ENCODE measurements at places on chromosomes 6 and 20.

DNA sequence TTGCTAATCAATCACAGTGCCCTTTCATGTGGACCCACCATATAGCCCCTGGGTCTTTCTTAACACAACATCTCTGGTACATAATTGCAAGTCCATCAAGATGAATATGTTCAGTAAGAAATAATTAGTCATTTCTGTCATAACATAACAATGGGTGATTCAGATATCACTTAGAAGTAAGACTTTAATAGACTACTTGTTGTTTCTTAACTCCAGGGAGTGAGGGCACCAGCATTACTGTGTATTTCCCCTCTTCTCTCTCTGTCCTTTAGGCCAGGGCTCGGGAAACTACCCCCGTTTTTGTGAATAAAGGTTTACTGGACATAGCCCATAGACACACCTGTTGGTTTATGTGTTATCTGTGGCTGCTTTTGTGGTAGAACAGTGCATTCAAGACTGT is 123.5 kb downstream of the SLC24A3 start:
- no peak for DNase-seq

GRCh38 chr6:148239801-148240460 is 102.7 kb upstream of the SASH1 start:
- no peak for DNase-seq

DNA sequence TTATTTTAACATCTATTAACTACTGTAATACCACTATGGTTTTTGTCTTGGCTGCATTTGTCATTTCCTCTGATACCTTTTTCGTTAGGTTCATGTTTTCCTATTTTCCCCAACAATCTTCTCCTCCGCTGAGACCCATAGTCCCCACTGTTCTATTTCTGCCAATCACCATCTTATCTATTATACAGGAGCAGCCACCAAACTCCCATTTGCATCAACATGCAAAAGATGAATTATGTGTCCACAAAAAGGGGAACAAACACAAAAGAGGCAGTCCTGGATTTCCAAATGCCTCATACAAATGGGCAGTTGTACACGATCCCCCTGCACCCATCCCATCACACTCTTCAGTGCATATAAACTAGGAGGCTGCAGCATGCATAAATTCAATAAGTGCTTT is 121.7 kb upstream of the MYLIP start:
- no peak for DNase-seq

GRCh38 chr20:4667836-4668235 is 53.9 kb upstream of the PRND start:
- no peak for DNase-seq

DNA sequence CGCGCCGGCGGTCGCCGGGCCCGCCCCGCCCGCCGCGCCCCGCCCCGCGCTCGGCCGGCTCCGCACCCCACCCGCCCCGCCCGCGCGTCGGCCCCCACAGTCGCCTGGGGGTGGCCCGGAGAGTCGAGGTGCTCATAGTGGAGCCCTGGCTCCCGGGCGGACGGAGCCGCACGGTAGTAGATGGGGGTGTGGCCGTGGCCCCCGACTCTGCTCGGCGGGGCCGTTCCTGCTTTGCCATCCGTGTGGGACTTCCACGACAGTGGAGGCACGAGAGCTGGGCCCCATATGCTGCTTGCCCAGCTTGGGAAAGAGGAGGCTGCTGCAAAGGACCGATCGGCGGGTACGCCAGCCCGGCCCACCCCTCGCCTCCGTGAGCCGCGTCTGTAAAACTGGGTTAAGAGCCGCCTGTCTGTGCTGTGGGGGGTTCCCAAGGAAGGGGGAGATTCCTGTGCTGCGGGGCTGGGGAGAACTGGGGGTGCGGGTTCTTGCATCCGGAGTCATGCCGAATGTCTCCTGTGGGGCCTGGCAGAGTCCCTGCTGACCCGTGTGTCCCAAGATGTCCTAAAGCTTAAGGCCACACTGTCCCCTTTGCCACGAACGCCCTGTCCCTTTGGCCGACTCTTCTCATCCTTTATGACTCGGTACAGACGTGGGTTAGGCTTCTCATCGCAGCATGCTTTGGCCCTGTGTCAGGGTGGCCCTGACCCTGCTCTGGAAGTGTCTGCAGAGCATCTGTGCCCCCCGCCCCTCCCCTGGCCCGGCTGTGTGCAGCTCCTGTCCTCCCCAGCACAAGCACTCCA is at the start of gene OPRL1:
Gene OPRL1, plus strand, starts transcription at position 70 of the 800 bp plus-strand sequence. CDS start 12,639 bp downstream, outside the sequence.
- no peak for DNase-seq

GRCh38 chr6:9527679-9528286 is 887.1 kb downstream of the TFAP2A start:
- no peak for DNase-seq

DNA sequence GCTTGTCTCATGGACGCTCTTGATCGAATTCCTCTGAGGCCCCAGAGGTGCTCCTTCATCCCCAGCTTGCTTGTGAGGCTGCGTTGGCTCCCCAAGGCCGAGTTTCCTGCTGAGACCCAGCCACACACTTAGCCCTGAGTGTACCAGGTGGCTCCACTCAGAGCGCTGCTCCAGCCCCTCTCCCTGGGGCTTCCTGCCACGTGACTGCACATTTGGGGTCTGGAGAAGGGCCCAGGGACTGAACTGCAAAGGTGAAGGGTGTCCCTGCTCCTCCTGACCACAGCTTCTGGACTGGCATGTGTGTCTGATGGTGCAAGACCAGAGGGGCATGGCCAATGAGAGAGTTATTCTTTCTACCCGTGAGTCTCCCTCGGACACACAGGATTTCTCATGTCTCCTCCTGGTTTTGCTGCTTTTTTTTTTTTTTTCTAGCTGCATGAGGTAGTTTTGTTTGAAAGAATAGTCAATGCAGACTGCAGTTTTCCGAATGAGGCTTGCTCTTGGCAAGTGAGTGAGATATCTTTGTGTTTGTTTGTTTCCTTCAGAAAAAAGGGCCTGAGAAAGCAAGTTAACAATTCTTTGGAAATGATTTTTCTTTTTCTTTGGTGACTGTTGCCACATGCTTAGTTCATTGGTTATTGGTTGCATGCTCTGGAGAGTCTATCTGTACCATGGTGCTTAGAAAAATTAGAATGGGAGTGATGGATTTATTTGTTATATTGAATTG is 3.1 kb upstream of the ZNF831 start:
- no peak for DNase-seq

- DNase-seq = no peak
Measured at GRCh38 chr6:77178821-77179220, 284.5 kb downstream of the HTR1B start.

DNA sequence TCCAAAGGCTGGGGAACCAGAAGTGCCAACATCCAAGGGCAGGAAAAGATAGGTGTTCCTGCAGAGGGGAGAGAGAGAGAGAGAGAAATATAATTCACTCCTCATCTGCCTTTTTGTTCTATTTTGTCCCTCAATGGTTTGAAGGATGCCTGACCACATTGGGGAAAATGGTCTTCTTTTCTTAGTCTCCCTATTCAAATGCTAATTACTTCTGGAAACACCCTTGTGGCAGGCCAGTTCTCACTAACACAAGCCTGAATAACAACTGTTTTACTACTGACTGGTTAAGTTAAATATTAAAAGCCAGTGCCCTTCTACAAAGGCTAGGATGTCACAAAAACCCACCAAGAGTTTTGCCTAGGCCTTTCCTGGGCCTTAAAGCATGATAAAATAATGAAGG is 425.4 kb upstream of the HTR1E start:
- no peak for DNase-seq

DNA sequence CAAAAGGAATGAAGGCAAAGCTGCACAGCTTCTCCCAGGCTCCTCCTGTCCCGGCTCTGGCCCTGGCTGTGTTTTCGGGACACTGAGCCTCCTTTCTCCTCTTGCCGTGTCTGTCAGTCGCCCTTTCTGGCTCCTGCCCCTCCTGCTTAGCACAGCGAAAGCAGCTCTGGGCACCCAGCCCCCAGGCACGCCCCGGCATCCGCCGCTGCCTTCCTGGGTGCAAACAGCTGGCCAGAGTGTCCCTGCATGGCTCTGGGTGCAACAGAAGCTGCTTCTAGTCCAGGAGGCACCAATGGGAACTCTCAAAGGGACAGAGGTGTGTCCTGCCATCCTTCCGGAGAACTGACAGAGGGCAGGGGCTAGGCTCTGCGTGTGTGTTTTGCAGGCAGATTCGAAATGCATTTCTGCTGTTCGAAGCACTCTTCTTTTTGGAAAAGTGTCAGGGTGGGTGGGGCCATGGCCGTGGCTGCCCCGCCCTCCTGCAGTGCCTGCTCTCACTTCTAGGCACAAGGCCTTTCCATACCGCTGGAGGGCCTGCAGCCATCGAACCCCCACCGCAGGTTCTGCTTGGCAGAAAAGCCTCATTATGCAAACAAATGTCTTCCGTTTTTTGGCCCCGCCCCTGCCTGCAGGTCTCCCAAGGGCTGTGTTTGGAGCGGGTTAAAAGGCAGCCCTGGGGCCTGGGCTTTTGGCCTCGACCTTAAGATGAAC is 15.5 kb downstream of the COL9A3 start:
- no peak for DNase-seq

- DNase-seq = no peak
Measured at GRCh38 chr20:19304389-19304788, 91.9 kb downstream of the SLC24A3 start.

GRCh38 chr6:63521475-63522210 is 50.6 kb upstream of the LOC128125822 start:
- DNase-seq = no peak

- DNase-seq = no peak
Measured at GRCh38 chr20:13991311-13991710, 897 bp upstream of the SEL1L2 start.

GRCh38 chr6:24918641-24919055 is 17.1 kb downstream of the RIPOR2 start:
- DNase-seq = no peak

- no peak for DNase-seq
Measured at GRCh38 chr6:147212622-147213021, 8.4 kb downstream of the STXBP5 start.

- DNase-seq = peak; percentile 11
Measured at GRCh38 chr6:31270788-31271640, 878 bp downstream of the HLA-C start.

DNA sequence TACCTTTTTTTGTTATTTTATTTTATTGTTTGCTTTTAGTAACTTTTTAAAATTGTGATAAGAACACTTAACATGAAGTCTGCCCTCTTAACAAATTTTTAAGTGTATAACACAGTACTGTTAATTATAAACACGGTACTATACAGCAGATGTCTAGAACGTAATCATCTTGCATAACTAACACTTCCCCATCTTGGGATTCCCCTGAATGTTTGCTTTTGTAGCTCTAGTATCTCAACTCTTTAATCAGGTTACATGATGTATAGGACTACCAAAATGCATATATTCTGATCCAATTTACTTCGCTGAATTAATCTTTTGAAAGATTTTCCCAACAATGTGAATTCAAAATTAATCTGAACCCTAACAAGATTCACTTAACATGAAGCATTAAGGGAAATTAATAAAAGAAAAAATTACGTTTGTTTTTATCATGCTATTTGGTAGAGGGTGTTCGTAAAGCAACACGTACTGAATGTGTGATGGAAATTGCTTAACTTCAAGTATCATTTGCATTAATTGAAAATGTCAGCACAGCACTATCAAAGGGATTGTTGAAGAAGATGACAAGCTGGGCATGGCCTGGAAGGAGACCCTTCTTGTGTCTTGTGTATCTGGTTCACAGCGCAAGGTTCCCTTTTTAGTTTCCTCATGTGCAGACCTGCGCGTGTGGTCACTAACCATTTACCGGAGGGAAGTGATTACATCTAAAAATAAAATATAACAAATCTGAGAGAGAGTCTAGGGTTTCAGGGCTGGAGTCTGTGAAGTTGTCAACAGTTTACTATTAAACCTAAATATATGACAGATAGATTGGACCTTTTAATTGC is 15.2 kb downstream of the COL19A1 start:
- DNase-seq = no peak

DNA sequence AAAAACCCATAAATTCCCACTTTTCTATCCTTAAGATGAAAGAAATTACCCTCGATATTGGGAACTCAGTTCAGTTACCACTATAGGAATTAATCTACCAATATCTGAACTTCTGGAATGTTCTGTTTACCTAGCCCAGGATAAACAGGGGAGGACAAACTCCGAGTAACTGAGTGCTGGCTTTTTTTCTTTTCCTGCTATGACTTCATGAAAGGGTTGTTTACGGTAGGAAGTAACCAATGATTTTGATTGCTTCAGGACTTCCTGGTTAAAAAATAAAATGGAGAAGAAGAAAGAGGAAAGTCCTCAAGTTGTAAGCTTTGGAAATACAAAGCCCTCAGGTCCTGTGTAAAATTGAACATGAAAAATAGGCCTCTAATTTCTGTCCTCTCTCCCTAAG is 167.7 kb downstream of the ZNF217 start:
- no peak for DNase-seq

- DNase-seq = no peak
Measured at GRCh38 chr6:22884456-22884855, 315.1 kb downstream of the HDGFL1 start.

GRCh38 chr20:23446505-23446904 is 6.2 kb downstream of the CST11 start:
- peak; percentile 56 for DNase-seq

DNA sequence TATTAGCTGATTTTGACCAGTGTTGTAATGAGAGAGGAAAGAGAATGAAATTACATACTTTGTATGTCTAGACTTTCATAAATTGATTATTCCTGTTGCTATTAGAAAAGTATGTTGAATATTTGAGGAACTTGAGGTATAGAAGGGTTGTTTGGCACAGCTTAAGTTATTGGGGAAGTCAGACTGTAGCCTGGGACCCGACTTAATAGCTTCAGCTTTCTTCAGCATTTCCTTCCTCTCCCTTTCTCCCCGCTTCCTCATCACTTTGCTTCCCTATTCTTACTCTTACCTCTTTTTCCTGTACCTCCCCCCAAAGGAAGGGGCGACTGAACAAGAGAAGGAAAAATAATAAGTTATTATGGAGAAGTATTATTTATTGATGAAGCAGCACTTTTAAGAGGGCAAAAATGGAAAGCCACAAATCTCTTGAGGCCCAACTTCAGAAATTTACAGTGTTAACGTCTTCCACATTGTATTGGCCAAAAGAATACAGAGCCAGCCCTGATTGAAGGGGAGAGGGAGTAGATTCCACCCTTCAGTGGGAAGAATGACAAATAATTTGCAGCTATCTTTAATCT is 7.4 kb downstream of the SENP6 start:
- DNase-seq = no peak

DNA sequence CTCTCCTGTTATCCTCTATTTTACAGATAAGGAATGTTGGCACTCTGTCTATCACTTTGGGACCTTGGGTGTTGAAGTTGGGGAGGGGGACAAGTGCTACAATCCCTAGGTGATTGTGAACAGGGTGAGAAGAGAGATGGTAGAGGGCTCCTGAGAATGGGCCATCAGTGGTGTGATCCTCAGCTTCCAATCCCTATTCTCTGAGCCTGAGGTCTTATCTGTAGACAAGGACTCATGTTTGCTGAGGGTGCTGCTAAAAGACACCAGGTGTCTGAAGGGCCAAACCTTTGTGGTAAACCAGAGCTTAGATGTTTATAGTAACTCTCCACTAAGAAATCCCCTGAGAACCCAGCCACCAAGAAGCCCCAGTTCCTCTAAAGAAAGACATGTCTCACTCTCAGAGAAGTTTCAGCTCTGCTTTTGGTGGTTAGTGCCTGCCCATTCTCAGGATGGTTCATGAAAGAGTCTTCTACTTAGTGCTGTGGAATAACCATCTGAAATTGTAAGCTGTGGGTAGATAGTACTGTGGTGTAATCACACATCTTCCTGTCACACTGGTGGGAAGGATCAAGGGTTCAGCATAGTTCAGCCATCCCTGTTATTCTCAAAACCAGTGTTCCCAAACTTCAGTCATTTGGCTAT is 58.2 kb upstream of the IL20RA start:
- DNase-seq = no peak

Data from urothelium cell line (cell line).